ENCODE measurements at places on chromosomes 7 and 10.

DNA sequence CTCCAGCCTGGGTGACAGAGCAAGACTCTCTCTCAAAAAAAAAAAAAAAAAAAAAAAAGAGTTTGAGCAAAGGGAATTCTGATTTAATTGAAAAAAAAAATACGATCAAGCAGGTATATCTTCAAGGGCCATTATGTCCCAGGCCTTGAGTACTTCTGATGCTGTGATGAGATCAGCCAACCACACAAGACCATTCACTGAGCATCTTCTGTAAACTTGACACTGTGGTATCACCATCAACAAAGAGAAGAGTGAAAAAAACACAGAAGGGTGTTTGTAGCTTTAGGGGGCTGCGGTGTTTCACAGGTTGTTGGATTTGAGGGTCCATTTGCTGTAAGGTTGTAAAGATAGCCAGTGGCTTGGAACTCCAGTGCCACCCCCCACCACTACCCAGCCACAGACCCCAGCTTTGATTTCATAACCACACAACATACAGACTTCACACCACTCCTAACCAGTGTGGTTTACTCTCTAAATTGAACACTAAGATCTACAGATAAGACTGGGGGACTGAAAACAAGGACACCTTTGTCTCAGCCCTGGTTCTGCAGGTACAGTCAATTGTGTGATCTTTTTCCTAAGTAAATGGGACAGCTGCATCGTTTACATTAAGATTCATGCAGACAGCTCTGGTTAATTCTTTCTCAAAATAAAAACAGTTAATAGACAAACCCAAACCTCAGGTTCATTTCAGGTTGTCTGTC lies 66.4 kb downstream of the CDC123 start:
- no peak for DNase-seq

DNA sequence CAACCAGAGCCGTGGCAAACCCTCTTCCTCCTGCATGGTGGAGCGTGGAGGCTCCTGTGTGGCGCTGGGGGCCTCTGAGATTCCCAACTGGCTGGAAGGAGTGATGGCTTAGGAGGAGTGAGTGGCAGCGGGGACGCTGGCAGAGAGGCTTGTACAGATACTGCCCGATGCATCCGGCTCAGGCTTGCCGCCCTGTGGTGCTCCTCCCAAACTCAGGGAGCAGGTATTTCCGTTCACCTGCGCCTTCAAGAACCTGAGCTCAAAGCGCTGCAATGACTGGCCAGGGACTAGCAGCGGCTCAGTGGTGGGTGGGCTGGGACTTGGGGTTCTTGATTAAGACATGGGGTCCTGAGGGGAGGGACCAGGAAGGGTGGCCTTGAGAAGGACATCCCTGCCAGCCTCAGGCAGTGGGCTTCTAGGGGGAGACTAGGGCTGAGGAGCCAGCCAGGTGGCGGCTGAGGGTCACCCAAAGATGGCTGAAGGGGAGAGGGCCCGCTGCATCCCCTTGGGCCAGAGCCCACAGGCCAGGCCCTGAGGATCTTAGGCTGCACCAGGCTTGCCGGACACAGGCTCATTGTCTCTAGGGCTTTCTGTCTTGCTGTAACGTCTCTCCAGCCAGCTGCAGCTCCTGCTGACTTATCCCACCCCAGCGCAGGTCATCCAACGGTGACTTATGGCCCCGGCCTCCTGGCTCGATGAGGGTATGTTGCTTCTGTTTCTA lies 3.2 kb downstream of the ZNF775 start:
- DNase-seq = no peak

DNA sequence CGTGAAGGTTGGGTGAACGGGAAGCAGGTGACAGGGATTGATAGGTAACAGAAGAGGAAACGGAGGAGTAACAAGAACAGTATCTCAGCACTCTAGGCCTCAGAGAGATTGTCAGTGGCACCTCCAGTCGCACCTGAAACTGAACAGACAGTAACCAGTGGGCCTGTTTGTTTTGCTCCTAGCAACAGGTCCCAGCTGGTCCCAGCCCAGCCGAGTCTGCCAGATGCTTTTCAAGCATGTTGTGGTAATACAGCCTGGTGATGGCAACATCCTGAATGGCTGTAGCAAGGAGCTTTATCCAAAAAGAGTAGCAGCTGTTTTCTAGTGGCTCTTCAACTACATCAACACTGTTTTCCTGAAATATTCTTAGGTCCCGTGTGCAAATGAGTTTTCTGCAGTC lies 4.7 kb downstream of the CACNB2 start:
- no peak for DNase-seq

GRCh38 chr10:101236376-101237080 lies 7.3 kb upstream of the LBX1 start:
- no peak for DNase-seq

DNA sequence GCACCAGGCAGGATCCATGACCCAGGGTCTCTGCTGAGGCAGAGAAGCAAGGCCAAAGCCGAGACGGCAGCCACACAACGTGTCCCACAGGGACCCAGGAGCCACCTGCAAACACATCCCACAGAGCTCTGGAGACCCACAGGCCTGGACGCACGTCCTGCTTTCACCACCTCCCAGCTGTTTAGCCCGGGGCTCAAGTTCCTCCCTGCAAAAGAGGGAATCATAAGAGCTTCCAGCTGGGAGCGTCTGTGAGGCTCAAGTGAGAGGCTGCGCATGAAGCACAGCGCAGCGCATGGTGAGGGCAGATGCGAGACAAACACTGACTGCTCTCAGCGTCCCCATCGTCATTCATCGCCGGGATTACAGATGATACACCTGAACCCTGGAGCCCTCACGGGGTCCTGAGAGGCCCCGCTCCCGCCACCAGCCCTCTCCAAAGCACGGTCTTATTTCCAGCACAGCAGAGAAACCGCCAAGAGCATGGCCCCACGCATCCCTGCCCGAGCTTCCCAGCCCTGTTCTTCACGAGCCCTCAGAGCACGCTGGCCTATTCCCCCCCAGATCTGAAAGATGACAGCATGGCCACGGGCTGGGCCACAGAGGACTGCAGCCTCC lies 88.7 kb downstream of the MAD1L1 start:
- no peak for DNase-seq

GRCh38 chr7:124915242-124915641 lies 14.4 kb downstream of the POT1 start:
- no peak for DNase-seq

- DNase-seq = no peak
These were observed 52.2 kb downstream of the CUBN start for GRCh38 chr10:17077346-17077781.

- DNase-seq = no peak
These were observed 20.6 kb upstream of the C10orf105 start for GRCh38 chr10:71740069-71740653.

DNA sequence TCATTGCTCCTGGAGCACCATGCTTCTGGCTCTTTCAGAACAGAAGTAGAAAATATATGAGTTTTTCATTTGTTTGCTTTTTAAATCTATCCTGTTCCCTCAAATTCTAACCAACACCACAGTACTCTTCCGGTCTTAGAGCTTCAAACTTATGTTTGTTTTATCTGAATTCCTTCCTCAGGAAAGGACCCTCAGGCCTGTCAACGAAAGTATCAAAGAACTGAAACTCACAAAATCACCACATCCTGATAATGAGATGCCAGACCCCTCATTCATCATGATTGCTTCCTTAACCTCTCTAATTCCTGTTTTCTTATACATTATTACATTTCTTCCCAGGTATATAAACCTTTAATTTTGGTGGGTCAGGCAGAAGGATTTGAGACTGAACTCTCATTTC lies 135.2 kb downstream of the BMS1 start:
- no peak for DNase-seq

DNA sequence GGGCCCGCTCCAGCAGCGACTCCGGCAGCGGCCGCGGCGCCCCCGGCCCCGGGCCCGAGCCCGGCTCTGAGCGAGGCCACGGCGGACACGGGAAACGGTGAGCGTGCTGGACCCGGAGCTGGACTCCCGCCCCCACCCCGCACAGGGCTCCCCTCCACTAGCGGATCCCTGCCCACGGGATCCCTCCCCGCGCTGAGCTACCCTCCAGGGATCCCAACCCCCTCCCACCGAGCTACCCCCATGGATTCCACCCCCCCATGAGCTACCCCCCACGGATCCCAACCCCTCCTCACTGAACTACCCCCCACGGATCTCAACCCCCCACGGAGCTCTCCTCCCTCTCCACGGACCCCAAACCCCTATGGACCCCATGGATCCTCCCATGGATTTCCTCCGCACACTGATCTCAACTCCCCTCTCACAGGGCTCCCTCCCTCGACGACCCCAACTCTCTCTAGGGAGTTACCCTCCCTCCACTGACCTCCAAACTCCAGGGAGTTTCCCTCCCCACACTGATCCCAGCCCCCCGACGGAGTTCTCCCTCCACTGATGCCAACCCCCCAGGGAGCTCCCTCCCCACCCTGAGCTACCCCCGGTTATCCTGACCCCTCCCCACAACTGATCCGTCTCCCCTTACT lies 20.6 kb upstream of the HSPB1 start:
- DNase-seq = no peak

DNA sequence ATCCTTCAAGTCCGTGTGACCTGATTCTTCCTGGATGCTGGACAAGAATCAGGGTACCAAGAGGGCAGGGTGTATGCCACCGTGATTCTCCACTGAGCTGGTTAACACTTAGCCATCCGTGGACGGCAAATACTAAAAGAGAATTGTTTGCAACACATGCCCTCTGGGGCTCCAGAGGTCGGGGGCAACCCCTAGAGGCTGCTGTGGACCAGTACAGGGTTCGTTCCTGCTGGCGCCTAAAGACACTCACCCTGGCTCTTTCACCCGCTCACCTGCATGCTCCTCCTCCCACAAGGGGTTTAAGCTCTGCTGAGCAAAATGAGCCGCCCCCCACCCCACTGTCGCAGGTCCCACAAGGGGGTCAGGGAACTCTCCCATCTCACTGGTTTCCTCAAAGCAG lies 148.7 kb upstream of the ITGB1 start:
- DNase-seq = no peak

DNA sequence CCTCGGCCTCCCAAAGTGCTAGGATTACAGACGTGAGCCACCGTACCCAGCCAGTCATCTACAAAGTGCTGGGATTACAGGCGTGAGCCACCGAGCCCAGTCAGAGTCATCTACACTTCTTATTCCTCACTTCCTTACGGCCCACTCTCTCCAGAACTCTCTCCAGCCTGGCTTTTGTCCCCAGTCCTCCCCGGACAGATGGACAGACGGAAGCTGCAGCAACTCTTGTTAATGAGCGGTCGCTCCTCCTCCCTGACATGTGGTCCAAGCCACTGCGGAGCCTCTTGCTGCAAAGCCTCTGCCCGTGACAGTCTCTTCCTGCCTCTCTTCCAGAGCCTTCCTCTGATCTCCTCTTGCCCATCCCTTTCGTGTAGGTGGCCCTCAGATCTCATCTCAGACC lies 45.9 kb downstream of the TMEM270 start:
- DNase-seq = no peak

DNA sequence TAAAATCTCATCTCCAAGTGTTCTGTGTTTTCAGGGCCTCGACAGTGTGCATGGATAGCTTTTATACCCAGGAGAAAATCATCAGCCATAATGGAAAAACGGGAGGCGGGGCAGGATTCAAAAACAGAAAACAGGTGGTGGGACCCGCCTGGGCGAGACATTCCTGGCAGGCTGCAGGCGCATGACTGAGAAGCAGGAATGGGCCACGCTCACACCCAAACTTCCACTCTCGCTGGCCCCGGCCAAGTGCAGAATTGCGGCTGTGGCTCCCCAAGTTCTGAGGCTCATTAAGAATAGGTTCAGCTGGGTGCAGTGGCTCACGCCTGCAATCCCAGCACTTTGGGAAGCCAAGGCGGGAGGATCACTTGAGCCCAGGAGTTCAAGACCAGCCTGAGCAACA lies 60.6 kb downstream of the C10orf143 start:
- no peak for DNase-seq
